Ovary (tissue), 10 donors: ENCODE measurements at places on chromosomes 5 and 9. TPM values are rescaled to one million over a fixed set of nuclear protein-coding genes. Genes with fewer than 3 reads are reported as not detected.

GRCh38 chr9:101711330-101711941 lies 27.0 kb downstream of the GRIN3A start:
- no peak overlapping the region for H3K4me3 ChIP-seq
- no peaks in the 10 kb centered on the region for H3K36me3 ChIP-seq
- H3K4me1 ChIP-seq = no peaks in the 10 kb centered on the region
- DNase-seq = no peak
- no peaks in the 10 kb centered on the region for H3K27me3 ChIP-seq

GRCh38 chr5:10684303-10685086 lies 76.5 kb downstream of the DAP start:
- H3K27me3 ChIP-seq = no peaks in the 10 kb centered on the region
- no peak overlapping the region for H3K27ac ChIP-seq
- no peak overlapping the region for H3K4me3 ChIP-seq
- no peaks in the 10 kb centered on the region for H3K4me1 ChIP-seq
- DNase-seq = no peak

DNA sequence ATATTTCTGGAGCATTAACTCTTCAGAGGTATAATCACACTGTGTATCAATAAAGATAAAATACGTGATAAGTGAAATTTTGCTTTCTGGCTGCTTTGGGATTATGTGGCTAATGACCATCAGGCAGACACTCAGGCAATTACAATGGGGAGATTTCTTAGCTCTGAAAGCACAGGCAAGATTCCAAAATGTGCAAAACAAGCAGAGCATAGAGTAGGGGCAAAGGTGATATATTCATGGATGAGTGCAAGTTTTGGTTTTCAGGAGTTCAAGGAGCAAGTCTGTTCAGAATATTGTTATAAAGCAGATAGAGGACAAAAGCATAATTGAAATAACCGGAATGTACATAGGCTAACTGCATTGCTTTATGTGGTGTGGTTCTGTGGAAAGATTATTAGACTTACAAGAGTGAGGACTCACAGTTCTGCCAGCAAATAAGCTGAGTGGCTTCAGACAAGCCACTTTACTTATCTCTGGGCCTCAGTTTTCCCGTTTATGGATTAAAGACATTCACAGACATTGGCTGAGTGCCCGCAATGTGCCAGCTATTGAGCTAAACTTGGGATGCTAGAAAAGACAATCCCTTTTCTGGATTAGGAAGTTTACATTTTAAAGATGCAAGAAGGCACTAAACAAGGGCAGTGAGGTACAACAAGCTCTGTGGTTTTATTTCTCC lies 945.6 kb upstream of the ARRDC3 start:
- no peaks in the 10 kb centered on the region for H3K27me3 ChIP-seq
- H3K36me3 ChIP-seq = no peaks in the 10 kb centered on the region
- DNase-seq = no peak

DNA sequence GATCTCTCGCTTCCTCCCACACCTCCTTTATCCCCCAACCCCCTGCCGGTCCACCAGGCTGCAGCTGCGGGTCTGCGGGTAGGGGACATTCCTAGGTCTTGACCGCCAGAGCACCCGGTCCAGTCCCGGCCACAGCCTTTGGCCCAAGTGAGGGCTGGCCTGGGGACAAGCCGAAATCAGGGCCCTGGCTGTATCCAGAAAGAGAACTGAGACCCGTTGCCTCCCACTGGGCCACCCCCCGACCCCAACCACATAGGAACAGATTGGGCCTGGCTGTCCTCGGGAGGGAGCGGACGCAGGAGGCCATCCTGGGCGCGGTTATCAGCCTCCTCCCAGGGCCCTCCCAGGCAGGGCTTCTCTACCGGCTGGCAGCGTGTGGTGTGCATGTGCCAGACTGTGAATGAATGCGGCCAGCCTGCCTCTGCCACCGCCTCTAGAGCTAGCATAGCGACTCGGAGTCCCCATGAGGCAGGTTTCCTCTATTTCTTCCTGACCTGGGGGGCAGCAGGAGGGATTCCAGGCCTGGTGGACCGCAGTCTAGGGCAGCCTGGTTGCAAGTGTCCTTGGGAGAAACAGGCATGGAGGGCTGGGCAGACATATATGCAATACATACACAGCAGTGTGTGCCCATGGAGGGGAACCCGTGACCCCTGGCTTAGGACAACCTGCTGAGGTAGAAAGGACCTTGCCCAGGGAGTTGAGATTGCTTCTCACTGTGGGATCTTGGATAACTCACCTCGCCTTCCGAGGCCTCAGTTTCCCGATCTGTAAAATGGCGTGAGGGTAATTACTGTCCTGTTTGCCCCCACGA lies 1.2 kb downstream of the N4BP3 start:
- H3K4me1 ChIP-seq = no peaks in the 10 kb centered on the region
- H3K27ac ChIP-seq = no peak overlapping the region
- H3K36me3 ChIP-seq = no peaks in the 10 kb centered on the region
- DNase-seq = no peak
- H3K4me3 ChIP-seq = no peak overlapping the region

DNA sequence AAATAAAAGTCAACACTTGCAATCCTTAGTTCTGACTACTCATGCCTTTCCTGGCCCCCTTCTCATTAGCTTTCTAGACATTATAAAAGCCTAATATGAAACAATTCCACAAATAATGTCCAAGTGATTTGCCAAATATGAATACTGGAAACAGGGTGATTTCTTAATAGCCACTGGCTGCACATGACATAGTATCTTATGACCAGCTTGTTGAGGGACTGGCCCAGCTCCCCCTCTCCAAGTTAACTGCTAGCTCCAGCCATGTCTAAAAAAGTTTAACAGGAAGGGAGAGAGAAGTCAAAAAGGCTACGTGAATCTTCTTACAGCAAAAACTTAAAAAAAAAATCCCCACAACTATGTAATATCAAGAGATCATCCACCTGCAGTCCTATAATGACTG lies 1.5 kb downstream of the CERT1 start:
- no peaks in the 10 kb centered on the region for H3K27me3 ChIP-seq
- H3K4me1 ChIP-seq = peaks cover 2% of the 10 kb centered on the region
- H3K27ac ChIP-seq = no peak overlapping the region
- peak overlapping the region; percentile 62 for H3K4me3 ChIP-seq
- H3K36me3 ChIP-seq = no peaks in the 10 kb centered on the region

DNA sequence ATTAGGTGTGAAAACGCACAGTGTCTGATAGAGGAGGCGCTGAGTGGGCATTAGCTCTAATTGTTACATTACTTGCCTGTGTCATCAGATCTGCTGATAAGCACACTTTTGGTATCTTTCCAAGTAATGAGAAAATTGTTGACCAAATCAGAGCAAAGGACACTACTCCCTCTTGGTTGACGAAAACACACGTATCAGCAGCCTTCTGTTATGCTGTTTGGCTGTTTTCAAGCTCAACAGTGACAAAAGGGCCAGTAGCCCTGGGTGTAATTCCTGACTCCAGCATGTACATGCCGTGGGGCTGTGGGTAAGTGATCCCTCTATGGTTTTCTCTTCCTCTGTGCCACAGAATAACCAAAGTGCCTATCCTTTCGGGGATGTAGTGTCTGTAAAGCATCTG lies 151.4 kb downstream of the AUH start:
- H3K27me3 ChIP-seq = no peaks in the 10 kb centered on the region
- no peak overlapping the region for H3K27ac ChIP-seq

- no peaks in the 10 kb centered on the region for H3K36me3 ChIP-seq
- no peak overlapping the region for H3K27ac ChIP-seq
- no peak overlapping the region for H3K4me3 ChIP-seq
Observed at GRCh38 chr9:89000371-89000781, 9.1 kb downstream of the S1PR3 start.

The SIT1 gene
- 0.29 TPM for polyA plus RNA-seq

The NUTM2G gene
- not detected for polyA plus RNA-seq
